IMR-90 (cell line): ENCODE measurements at places on chromosomes 7 and 10. TPM values are rescaled to one million over a fixed set of nuclear protein-coding genes. Genes with fewer than 3 reads are reported as not detected.

GRCh38 chr10:27998178-27998953, 513 bp downstream of the ODAD2 start:
- DNase-seq = peak; percentile 26

DNA sequence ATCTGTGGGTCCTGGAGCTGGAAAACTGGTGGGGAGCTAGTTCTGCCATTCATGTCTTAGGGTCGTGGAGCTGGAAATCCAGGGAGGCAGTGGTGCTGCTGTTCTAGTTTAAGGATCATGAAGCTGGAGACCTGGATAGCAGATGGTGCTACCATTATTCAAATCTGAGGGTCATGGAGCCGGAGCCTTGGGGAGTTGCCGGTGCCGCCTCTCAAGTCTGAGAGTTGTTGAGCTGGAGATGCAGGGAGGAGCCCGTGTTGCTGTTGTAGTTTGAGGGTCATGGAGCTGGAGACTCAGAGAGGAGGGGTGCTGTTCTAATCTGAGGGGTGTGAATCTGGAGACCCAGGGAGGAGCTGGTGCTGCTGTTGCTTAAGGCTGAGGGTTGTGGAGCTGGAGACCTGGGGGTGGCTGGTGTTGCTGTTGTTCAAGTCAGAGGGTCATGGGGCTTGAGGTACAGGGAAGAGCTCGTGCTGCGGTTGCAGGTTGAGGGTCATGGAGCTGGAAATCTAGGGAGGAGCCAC, 86.0 kb upstream of the ZNF479 start:
- DNase-seq = no peak

GRCh38 chr7:129569811-129570215, 41.7 kb upstream of the NRF1 start:
- peak; percentile 85 for DNase-seq

DNA sequence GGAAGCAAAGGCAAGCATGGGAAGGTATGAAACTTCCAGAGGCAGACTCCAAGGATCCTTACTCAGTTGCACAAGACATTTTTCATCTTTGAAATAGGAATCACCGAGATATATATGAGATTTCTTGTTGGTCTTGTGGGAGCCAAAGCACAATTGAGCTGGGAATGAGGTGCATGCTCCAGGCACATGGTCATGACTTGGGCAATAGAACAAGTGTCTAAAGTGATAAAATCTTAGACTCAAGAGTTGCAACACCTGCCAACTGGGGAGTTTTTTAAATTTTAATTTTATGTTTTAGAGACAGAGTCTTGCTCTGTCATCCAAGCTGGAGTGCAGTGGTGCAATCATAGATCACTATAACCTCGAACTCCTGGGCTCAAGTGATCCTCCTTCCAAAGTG, 169.5 kb upstream of the ADCY1 start:
- DNase-seq = no peak

- DNase-seq = no peak
Measured at GRCh38 chr10:103083266-103083976, 109.7 kb downstream of the NT5C2 start.

- peak; percentile 41 for DNase-seq
Measured at GRCh38 chr10:130160775-130161174, 24.6 kb downstream of the GLRX3 start.

DNA sequence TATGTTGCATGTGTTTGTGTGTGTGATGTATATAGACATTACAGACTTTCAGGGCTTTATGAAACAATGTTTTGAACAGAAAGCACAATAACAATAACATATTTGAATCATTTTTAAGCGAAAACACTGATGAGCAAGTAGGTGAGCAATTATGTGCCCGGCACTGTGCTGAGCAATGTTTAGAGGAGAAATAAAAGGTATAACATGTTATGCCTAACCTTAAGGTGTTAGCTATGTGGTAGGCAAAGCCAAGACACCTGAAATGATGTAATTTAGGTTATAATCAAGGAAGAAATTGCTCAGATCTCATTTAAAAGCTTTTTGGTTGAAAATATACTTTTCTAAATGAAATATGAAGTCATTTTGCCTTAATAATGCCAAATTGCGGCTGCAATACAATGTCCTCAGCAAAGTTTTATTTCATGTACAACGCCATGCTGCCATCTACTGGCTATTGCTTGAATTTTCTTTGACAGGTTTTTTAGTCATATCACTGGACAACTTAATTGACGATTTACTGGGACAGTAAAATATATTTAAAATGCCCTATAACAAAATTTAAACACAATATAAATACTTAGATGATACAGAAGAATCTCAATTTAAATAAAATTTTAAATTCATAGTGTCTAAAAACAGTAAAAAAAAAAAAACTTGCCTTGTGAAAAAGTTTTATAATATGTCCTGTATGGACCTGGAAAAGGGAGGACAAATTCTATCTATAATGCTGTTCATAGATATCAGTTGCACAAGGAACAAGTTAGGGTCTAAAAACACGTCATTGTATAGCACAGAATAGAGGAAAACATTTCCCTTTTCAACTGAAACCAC, 131.1 kb upstream of the CDK1 start:
- peak; percentile 69 for DNase-seq

DNA sequence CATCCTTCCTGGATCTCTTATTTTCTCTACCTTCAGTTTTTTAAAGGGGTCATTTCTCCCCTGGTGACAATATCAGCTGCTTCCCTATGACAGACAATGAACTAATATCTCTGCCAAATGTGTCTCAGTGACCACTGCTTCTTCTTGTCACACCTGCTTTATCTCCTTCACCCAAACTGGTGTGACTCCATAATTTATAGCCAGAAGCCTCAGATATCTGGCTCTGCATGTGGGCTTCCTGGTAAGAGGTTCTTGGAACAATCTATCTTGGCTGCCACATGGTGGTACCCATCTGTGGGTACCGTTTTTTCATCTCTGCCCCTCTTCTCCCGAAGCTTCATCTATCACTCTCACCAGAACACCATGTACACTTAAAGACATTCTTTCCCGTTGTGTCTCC, 37.0 kb downstream of the CPVL start:
- no peak for DNase-seq

GRCh38 chr10:21364196-21365114, 161.0 kb downstream of the SKIDA1 start:
- DNase-seq = peak; percentile 74

DNA sequence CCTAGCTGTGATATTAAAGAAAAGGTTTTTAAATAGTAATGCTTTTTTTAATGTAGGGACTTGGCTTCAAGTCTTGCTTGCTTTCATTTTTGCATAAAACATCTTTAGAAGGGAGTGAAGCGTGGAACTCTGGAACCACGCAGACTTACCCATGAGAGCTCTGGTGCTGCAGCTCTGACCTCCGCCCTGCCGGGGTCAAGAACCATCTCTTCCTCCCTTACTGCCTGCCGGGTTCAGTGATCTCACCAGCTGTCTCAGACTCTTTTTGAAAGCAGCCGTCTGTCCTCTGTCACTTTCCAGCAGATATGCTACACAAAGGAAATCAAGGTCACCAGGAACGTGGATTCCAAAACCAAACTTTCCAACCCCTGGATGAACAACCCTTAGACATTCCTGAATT, 353.8 kb downstream of the GPR37 start:
- DNase-seq = no peak

The AKR1B1 gene
- total RNA-seq = 72.2 and 90.9 TPM in 2 replicates

The LAMB1 gene
- 117 TPM in 2 replicates for total RNA-seq

The NEBL gene
- under 0.01 TPM in 1 of 2 replicates, not detected in the other for total RNA-seq
